Activated T-helper 1 cell treated with Interleukin-2 at 50 U/mL for 16 hours (primary cell): ENCODE measurements at places on chromosomes 3 and 15.

DNA sequence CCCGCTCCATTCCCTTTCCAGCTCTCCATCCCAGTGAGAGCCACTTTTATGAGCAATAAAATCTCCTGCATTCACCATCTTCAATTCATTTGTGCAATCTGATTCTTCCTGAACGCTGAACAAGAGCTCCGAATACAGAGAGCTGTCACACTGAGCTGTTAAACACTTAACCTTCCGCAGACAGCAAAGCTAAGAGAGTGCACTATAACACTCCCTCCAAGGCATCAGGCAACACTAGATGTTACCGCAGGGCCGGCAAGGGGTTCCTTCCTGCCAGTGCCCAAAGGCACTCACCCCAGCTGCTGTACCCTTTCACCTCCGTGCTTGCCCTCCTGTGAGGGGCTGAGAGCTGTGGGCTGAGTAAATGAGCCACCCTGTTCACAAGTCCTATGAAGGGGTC lies 85.6 kb downstream of the BCHE start:
- no peak for DNase-seq

- DNase-seq: no peak
Measured at GRCh38 chr15:25641361-25641760, 202.5 kb upstream of the UBE3A start.

- no peak for DNase-seq
Measured at GRCh38 chr15:41939986-41940385, 32.4 kb downstream of the EHD4 start.

- peak; percentile 9 for DNase-seq
Measured at GRCh38 chr15:93141371-93141794, 52.4 kb upstream of the RGMA start.

- DNase-seq: no peak
Measured at GRCh38 chr3:157115069-157116006, 44.6 kb downstream of the CCNL1 start.
